Lower leg skin (tissue), 4 donors: ENCODE measurements at places on chromosomes 6 and 20.

GRCh38 chr6:42366011-42366705 is 85.6 kb downstream of the TRERF1 start:
- peak; percentile 50 for DNase-seq

DNA sequence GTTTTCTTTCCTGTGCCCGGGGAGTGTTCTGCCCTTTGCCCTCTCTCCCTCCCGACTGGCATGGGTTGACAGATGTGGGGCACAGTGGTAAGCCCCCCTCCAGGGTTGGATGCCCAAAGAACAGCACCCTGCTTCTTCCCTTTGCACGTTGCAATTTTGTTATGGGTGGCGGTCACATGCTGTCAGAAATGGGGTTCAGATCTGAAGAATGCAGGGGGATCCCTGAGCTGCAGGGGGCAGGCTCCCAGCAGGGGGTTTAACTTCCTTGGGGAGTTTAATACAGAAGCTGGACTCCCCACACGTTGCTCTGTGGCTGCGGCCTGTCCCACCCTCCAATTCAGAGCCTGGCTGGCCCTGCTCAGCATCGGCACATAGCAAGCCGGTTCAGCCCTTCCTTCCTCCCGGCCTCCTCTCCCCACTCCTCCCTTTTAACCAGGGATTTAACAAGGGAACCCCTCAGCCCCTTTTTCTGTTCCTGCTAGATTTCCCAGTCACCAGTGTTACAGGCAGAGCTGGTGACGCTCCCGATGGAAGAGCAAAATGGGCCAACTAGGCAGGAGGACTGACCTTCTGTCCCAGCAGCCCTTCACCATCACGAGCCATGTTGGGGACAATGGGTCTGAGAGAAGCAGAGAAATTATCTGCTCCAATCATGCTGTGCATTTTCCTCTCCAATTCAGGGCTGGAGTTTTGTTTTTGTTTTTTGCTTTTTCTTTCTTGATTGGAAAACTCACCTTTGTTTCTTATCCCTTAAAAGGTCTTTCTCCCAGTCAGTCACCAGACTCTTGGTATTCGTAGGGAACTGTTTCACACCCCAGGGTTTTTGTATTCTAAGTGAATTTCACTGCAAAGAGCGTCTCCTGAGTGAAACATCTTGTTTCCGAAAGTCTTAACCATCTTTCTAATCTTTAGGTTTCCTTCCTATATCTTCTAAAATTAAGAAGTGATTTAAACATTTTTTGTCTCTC is 6.8 kb downstream of the FOXF2 start:
- no peak for DNase-seq

DNA sequence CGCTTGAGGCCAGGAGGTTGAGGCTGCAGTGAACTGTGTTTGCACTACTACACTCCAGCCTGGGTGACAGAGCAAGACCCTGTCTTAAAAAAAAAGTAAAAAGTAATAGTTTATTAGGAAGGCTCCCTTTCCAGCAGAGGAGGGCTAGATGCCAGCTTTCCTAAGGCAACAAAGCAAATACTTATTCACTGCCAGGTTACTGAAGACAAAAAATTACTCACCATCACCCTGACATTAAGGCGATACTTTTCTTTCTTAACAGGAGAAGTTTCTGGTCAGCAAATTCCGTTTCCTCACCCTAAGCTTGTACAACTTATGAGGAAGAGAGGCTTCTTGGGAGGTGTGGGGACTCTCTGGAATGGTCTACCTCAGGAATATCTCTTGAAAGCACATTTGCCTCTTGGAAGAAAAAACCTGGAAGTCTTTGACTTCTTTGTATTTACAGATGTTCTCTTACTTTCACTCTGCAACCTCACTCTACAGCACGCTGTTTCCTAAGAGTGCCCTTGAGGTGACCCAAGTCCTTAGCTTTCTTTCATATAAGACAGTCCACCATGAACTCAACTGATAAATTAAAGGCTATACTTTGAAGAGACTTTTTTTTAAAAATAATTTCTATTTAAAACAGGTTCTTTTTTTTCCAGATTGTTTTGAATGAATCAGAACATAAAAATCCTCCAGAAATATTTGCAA is 52.9 kb upstream of the TRAF3IP2 start:
- DNase-seq = no peak

DNA sequence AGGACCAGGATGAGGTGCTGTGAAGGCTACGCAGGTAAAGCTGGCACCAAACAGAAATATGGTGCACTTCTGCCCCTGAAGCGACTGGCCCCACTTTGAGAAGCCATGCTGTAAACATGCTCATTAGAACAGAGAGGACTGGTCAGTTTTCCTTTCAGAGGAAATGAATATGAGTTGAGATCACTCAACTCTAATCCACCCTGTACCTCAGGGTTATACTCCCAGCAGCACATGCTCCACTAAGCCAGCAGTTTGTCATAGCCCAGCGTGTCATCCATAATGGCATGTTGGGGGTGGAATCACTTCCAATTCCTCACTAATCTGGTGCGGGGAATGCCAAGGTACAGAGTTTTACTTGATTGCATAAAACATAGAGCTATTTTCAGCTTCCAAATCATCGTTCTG is 98.1 kb downstream of the HIVEP2 start:
- DNase-seq = no peak

DNA sequence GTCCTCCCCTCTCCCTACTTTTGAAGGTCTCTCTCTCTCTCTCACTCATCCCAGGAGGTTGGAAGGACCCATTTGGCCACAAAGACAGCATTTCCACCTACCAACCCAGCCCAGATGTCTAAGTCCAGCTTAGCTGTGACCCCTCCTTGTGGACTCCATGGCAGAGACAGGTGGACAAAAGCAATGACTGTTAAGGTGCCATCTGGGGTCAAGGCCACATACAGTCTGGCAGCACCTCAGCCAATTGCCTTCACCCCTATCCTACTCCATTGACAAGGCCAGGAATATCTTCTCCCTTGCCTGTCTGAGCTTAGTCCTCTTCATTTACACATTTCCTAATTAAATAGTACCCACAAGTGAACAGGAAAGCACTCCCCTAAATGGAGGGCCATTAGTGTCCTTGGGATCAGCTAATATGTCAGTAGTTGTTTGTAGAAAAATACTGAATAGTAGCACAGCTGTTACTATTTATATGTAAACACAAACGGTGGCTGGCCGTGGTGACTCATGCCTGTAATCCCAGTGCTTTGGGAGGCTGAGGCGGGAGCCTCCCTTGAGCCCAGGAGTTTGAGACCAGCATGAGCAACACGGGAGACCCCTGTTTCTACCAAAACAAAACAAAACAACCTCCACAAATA is 28.8 kb downstream of the GCM1 start:
- DNase-seq = no peak

GRCh38 chr20:22020201-22020600 is 314.7 kb downstream of the PAX1 start:
- DNase-seq = no peak

DNA sequence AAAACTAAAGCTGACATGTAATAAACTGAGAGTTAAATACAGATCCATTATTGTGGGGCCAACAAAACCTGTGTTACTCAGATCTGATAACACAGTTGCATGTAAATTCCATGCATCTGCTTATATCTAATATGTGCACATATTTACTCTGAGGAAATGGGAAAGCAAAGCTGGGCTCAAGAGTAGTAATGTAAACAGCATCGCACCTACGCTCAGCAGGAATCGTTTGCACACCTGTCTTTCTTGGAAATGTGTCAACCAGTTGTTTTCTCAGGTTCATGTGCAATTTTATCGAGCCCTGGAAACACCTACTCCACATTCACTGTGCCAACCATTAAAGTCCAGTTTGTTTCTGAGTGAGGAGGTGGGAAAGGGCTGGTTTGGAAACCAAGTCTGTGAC is 80.3 kb upstream of the CNKSR3 start:
- DNase-seq = no peak

DNA sequence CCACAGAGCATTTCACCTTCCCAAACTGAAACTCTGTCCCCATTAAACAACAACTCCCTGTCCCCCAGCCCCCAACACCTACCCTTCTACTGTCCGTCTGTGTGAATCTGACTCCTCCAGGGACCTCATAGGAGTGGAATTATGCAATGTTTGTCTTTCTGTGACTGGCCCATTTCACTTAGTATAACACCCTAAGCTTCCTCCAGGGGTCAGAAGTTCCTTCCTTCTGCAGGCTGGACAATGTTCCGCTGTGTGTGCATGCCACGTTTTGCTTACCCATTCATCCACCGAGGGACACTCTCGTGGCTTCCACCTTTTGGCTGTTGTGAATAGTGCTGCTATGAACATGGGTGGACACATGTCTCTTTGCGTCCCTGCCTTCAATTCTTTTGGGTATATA is 37.6 kb upstream of the MPC1 start:
- no peak for DNase-seq

- no peak for DNase-seq
Measured at GRCh38 chr20:44901974-44902373, 7.9 kb upstream of the PABPC1L start.

GRCh38 chr20:61761453-61762166 is 304.1 kb downstream of the TAF4 start:
- DNase-seq = no peak

GRCh38 chr20:24890286-24890685 is 58.8 kb upstream of the CST7 start:
- DNase-seq = no peak

DNA sequence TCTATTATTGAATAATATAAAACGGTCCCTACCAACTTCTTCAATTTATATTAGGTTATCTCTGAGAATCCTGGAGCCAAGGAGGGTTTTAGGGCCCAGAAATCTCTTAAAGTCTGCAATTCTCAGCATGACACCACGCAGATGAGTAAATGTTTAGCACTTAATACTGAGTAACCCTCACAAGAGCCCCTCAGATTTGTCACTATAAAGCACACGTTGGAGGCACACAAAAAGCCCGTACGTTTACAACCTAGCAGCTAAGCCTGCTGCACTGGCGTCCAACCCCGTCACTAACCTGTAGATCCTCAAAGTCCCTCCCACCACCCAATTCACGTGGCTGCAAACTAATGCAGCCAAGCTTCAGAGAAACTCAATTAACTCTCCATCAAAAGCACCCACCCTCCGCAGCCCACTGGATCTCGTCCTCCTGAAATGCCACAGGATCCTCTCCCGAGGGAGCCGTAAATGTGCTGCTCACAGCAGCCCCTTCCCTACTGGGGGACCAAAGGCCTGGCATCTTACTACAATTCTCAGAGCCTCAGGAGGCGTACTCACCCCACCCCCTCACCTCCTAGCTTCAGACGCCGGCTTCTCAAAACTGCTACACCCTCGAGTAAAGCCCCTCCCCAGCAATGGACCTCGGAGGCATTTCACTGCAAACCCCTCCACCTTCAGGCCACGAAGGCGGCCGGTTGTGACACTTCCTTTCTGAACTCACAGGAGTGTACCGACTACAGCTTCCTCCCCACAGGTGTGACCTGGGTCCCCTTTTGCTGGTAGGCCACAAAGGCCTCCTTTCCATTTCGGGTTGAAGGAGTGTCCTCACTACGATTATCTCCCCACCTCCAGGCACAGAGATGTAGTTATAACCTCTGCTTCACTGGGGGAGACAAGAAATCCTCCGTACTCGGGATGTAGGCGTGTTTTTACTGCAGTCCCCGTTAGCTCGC is 909 bp downstream of the CPNE1 start:
- peak; percentile 88 for DNase-seq

- DNase-seq = no peak
Measured at GRCh38 chr6:36897609-36898008, 11.9 kb downstream of the C6orf89 start.

- DNase-seq = no peak
Measured at GRCh38 chr20:53365539-53366075, 228.0 kb downstream of the ZNF217 start.

- DNase-seq = no peak
Measured at GRCh38 chr6:156699017-156699421, 78.2 kb upstream of the ARID1B start.

DNA sequence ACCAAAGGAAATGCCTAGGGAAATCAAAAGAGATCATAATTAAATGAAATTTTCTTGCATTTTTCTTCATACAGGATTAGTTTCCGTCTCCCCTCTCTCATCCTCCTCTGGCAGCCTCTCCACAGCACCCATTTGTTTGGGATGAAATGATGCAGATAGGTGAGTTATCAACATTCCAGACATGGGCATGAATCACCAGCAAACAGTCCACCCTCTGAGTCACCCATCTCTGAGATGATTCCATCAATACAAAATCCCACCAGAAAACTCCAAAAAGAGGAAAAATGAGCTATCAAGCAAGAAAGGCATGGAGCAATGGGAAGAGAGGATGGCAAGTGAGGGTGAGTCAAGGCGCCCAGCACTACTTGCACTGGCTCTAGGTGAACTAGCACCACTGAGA is 11.4 kb downstream of the MC3R start:
- no peak for DNase-seq

GRCh38 chr6:89818977-89819335 is 638 bp downstream of the MDN1 start:
- no peak for DNase-seq

DNA sequence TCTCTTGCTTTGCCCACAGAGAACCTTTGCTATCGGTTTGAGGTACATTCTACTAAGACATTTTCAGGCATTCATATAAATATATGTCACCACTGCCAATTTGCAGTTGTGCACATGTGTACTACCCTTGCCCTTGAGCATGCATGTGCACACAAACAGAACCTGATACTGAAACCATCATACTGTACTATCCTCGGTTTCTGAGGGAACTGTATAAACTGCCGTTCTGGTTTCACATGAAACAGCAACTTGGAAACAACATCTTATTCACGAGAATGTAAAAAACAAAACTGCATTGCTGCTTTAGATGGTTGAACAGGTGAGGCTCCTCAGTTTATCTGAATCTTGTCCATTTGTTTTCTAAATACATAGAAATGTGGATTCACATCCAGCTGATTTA is 151.2 kb upstream of the TMEM170B start:
- no peak for DNase-seq

DNA sequence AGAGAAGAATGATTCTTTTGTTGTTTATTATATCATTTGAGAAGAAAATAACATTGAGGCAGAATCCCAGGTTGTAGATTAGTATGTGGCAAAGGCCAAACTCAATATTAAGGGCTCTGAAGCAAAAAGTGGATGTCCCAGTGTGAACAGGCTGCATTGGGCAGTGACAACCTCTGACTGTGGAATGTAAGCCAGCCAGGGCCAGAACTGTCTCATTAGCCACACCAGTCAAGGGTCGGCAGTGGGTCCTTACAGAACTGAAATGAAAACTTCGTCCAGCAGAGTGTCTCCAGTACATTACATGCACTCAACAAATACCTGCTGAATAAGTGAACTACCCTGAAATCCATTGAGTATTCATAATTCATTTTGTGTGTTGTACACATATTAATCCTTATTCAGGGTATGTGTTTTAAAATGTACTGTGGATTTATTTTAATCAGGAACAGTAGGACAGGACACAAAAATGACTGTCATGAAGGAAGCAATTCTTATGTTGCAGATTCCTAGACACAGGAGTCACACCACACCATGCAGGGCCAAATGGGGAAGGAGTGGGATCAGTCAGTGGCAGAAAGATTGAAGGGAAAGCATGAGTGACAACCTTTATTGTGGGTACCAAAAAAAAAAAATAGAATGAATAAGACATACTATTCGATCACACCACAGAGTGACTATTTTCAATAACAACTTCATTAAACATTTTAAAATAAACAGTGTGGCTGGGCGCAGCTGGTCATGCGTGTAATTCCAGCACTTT is 64.9 kb upstream of the UTRN start:
- DNase-seq = no peak

- DNase-seq = no peak
Measured at GRCh38 chr6:166716910-166717617, 90.0 kb upstream of the RPS6KA2 start.

GRCh38 chr6:24436979-24437378 is 34.2 kb downstream of the MRS2 start:
- no peak for DNase-seq

GRCh38 chr6:67633058-67633457 is 1002.0 kb upstream of the ADGRB3 start:
- DNase-seq = no peak

- DNase-seq = no peak
Measured at GRCh38 chr6:35086282-35086632, 54.9 kb downstream of the TCP11 start.
